MCF 10A (cell line): ENCODE measurements at places on chromosomes 3 and 15. TPM values are rescaled to one million over a fixed set of nuclear protein-coding genes. Genes with fewer than 3 reads are reported as not detected.

The TGM4 gene
- total RNA-seq: 1.1 and 2.5 TPM in 2 replicates

GRCh38 chr3:16364963-16365362, 100.0 kb downstream of the OXNAD1 start:
- DNase-seq: no peak

- DNase-seq: no peak
Observed at GRCh38 chr3:58137306-58137705, 73.5 kb downstream of the DNASE1L3 start.

GRCh38 chr3:139358841-139359562, 15.2 kb downstream of the MRPS22 start:
- no peak for DNase-seq

The SIDT1 gene
- total RNA-seq: 0.22 and 0.28 TPM in 2 replicates

DNA sequence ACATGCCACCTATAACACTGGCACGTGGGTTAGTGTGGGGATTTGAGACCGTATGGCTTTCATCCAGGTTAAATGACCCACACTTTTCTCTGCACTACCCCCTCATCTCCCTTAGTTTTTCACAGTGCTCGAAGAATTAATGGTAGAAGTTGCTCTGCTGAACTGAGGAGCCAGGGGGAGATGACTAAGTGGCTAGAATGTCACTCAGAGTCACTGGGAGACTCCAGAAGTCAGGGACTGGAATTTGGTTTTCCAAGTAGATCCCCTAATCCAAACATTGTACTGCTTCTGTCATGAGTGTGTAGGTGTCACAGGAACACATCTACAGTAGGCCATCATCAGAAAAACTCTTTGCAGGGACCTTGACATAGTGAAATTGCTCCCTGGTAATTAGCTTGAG, 181.0 kb upstream of the RASGRP1 start:
- no peak for DNase-seq

The HIGD2B gene
- total RNA-seq: not detected in 2 replicates

DNA sequence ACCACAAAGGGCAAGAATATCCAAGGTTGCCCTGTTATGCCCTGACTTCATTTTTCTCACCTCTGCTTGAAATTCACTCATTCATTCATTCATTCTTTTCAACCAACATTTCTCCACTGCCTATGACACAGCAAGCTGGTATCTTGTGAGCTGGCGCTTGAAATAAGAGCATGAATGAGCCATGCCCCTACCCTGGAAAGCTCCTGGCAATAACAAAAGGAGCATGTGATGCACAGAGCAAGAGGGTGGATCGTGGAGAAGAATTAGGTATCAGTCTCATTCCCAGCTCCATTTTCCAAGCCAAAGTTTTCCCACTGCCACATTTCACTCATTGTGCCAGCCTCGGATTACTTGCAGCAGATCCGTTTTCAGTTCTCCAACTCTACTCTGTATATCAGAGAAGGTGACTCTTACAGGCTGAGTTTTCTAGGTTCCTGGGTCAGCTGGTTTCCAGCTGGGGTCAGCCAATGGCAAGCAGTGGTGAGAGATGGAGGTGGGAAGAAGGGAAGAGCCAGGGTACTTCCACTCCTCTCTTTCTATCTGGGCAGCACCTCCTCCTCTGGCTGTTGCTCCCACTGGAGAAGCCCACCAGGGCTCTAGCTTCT, 144.8 kb downstream of the SUCLG2 start:
- no peak for DNase-seq

GRCh38 chr3:8903191-8903590, 60.1 kb downstream of the RAD18 start:
- no peak for DNase-seq

DNA sequence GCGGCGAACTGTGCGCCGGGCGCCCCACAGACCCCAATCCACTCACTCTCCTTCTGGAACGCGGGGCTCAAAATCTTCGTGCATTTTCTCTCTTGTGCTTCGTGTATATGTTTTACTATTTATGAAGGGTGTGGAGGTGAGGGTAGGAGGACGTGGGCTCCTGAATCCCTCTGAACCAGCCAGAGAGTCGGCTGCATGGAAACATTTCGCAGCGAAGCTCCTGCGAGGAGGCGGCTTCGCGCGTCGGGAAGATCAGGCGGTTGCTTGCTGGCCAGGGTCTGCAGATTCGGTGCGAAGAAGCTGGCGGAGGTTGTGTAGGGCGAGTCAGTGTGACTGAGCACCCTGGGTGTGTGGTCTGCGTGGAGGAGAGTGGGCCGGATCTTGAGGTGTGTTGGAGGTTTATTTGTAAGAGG, 1.1 kb downstream of the CNTN4 start:
- no peak for DNase-seq

The SNX22 gene
- 0.16 and 0.25 TPM in 2 replicates for total RNA-seq
